ENCODE measurements at places on chromosomes 16 and 17. TPM values are rescaled to one million over a fixed set of nuclear protein-coding genes. Genes with fewer than 3 reads are reported as not detected.

The HBA2 gene
- polyA plus RNA-seq, result not detected

The ABCC12 gene
- polyA plus RNA-seq, result not detected

The ABCA10 gene
- polyA plus RNA-seq, result not detected

The CBX8 gene
- polyA plus RNA-seq, result 13.8 TPM

The TBC1D26 gene
- 8.9 TPM for polyA plus RNA-seq

The TAT gene
- polyA plus RNA-seq, result 0.04 TPM

The CCL3 gene
- polyA plus RNA-seq, result not detected

The PRKCB gene
- polyA plus RNA-seq, result 1.5 TPM

The JMJD8 gene
- polyA plus RNA-seq, result 118 TPM

The NOS2 gene
- not detected for polyA plus RNA-seq

The MARCHF10 gene
- 1.1 TPM for polyA plus RNA-seq

The CIITA gene
- 1.1 TPM for polyA plus RNA-seq

Data from cardiac muscle cell (in vitro differentiated cells and primary cell).